ENCODE measurements at places on chromosomes 2 and 18.

GRCh38 chr2:239399433-239399920 lies 1.3 kb downstream of the HDAC4 start:
- DNase-seq: peak; percentile 40

- DNase-seq: no peak
Measured at GRCh38 chr18:37669991-37670534, 104.5 kb upstream of the CELF4 start.

GRCh38 chr2:181372646-181373040 lies 84.5 kb upstream of the ITGA4 start:
- DNase-seq: no peak

GRCh38 chr18:8805552-8805951 lies 100.2 kb downstream of the MTCL1 start:
- DNase-seq: no peak

DNA sequence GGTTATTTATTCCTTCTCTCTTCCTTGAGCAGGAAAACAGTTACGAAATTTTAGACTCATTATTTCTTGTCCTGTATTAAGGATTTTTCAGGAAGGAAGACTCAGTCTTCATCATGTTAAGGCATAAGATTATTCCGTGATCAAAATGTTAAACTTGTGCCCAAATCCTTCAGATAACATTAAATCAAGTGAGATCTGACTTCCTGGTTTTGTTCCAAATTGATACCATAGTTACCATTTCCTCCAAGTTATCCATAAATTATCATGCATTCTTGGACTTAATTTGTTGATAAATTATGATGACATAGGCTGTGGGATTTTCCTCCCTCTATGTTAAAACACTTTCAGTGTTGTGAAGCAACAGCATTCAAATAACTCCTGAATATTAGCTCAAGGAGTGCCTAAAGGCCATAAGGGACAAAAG lies 31.9 kb downstream of the EFEMP1 start:
- no peak for DNase-seq

GRCh38 chr18:51890762-51891161 lies 449.2 kb upstream of the DCC start:
- DNase-seq: no peak

DNA sequence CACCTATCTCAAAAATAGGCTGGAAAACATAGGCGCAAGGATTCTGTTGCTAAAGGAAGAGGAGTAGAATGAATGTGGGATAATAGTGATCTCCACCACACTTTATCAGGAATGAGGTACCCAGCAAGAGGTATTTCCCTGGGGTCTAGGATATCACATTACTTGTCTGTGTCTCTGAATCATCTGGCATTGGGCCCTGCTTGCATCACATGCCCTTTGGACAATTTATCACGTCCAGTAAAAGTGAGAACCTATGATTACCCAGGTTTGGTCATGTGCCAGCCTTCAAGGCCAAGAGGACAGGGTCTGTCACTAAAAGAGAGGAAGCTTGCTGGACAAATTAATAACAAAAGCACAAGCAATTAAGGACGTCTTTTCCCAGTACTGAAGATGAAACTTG lies 11.4 kb upstream of the TRAPPC8 start:
- no peak for DNase-seq

DNA sequence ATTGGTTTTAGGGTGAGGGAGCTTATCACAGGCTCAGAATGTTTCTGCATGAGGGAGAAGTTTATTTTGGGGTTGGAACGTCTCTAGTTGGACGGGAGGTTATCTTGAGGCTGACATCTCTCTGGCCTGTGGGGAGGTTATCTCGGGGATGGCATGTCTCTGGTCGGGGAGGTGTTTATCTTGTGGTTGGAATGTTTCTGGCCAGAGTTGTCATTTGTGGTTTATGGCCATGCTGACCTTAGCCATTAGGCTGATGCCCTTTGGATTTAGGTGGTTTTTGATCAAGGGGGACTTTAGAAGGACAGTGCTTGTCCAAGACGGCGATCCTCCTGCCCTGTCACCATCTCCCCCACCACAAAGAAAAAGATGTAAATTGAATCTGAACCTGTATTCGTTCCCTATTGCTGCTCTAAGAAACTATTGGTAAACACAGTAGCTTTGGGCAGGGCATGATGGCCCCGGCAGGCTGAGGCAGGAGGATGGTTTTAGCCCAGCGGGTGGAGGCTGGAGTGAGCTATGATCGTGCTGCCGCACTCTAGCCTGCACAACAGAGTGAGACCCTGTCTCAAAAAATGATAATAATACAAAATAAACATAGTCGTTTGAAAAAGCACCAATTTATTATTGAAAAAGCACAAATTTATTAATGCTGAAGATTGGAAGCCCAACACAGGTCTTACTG lies 17.8 kb upstream of the MPPE1 start:
- no peak for DNase-seq

DNA sequence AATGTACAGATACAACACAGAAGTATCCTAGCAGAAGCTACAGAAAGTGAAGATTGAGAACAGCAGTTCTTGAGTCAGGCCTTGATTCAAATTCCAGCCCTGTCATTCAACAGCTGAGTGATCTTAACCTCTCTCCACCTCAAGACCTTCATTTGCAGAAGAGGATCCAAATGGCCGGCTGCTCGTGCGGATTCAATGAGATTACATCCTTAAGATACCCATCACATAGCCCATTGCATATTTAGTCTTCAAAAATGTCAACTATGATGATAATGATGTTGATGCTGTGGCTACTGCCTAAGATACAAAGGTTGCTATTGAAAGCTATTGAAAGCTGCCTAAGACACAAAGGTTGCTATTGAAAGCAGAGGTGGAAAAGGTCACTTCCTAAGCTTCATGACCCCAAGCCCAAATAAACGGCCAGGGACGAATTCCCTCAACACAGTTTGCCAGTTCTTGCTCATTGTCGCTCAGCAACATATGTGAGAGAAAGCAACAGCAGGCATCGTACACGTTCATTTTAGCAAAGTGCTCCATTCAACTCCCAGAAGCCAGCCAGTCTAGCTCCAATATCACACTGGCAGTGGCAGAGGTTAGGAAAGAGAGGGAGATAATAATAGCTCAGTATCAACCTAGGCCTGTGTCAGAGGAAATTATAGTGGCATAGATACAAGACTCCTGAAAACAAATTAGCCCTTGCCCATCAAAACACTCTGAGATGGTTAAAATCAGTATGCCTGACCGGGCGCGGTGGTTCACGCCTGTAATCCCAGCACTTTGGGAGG lies 36.1 kb downstream of the MRPL35 start:
- no peak for DNase-seq

DNA sequence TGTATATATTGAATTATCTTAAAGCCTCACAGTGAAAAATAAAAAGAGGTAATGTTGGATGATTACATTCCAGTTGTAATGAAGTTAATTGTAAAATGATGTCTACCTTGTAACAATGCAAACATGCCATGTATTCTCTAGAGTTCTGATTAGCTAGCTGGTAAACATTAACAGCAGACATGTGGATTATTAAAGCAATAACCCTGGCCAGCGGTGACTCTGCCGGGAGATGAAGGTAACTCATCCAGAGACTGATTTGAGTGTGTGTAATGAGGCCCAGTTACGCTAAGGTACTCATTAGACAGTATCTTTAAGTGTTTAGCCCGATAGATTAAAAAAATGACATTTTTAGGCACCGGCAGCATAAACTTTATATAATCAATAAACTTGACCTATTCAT lies 79.6 kb upstream of the REV1 start:
- DNase-seq: no peak

- no peak for DNase-seq
Measured at GRCh38 chr18:46338205-46338604, 234.0 kb downstream of the HAUS1 start.

GRCh38 chr2:11866358-11867335 lies 120.2 kb downstream of the LPIN1 start:
- no peak for DNase-seq

DNA sequence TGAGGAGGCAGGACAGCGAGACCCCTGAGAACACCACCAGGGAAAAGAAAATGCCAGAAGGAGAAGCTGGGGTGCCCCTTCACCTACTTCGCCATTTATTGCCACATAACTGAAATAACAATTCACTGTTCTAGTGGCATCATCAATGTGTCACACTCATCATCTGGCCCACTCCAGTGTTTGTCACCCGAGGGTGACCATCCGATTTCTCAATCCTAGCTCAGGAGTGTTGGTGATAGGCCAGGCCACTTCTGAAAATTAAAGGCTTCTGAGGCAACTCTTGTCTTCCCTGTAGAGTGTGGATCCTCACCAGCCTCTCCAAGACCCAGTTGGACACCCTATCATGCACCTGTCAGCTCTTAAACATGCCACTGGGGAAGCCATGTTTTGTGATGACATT lies 62.9 kb upstream of the BZW1 start:
- no peak for DNase-seq

DNA sequence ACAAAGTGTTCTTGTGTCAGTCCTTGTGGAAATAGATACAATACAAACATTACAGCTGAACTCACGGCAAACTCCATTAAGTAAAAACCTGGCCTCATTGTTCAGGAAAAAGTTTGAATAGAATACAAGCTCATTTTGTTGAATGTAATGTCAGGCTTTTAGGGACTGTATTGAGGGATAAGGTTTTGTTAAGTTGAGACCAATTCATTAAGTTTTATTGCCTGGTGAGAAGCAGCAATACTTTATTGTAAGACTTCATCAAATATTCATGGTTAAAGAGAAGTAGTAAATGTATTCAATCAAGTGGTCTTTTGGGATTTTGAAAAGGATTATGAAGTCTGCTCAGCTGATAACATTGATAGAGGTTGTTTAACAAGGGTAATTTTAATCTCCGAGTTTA lies 35.4 kb upstream of the METAP1D start:
- DNase-seq: no peak

DNA sequence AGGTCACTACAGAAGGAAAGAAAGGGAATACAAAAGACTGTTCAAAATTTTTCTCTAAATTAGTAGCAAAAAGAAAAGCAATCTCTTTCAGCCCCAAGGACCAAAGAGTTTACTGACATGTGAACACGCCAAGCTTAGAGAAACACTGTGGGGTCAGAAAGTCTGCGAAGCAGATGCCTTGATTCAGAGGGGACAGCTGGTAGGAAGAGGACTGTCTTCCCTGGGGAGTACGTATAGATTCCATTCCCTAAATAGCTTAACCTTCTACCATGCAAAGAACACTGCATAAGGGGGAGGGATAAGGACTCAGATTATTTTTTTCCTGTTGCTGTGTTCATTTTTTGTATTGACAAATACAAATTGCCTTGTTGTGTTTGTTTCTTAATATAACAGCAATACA lies 96.1 kb downstream of the IRS1 start:
- no peak for DNase-seq
